ENCODE measurements at places on chromosomes 12 and 14.

GRCh38 chr14:98953551-98954348 lies 318.2 kb downstream of the BCL11B start:
- peak; percentile 81 for DNase-seq

GRCh38 chr12:13094367-13094766 lies 9.1 kb downstream of the GSG1 start:
- peak; percentile 75 for DNase-seq

- no peak for DNase-seq
These were observed 197.5 kb downstream of the TSPAN9 start for GRCh38 chr12:3274664-3275063.

- DNase-seq, result no peak
These were observed 21.1 kb upstream of the CORO1C start for GRCh38 chr12:108752387-108752786.

DNA sequence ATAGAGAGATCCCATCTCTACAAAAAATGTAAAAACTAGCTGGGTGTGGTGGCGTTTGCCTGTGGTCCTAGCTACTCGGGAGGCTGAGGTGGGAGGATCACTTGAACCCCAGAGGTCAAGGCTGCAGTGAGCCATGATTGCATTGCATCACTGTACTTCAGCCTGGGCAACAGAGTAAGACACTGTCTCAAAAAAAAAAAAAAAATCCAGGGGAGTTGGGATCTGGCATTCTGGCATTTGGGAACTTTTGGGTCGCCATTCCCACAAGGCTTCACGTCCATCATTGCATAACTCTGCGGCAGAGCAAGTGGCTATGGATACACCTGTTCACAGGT lies 34.7 kb upstream of the FAM181A start:
- no peak for DNase-seq

GRCh38 chr12:5840944-5841343 lies 104.1 kb downstream of the ANO2 start:
- no peak for DNase-seq
